Activated CD4-positive, alpha-beta T cell treated with anti-CD3 and anti-CD28 coated beads, Interleukin-2, amount 50 U/mL, for 48 hours (primary cell): ENCODE measurements at places on chromosomes 16 and 17.

GRCh38 chr17:81365148-81365600 is 30.1 kb upstream of the BAHCC1 start:
- DNase-seq, result peak; percentile 55

DNA sequence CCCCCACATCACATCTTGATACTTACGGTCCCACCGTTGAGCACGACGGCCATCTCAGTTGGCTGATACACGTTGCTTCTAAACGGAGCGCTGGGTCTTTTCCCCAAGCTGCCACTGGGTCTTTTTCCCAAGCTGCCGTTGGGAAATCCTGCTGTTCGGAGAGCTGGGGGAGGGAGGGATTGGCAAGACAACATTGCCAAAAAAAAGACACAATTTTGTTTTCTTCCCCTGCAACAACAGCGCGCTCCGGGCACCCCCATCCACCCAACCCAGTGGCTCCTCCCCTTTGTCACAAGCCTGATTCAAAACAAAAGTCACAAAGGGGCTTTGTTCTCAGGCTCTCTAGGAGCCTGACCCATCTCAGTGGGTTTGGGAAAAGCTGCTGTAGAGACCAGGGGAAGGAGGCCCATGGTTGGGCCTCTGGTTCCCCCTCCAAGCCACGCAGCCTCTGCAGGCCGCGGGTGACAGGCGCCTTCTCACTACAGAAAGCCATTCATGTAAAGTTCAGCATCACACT is 22.8 kb downstream of the GPRC5B start:
- no peak for DNase-seq

- no peak for DNase-seq
These were observed 49.3 kb downstream of the N4BP1 start for GRCh38 chr16:48560692-48561091.

GRCh38 chr17:75688209-75688825 is 21.2 kb downstream of the SAP30BP start:
- DNase-seq, result no peak

GRCh38 chr16:80723091-80723490 is 81.3 kb downstream of the CDYL2 start:
- no peak for DNase-seq

DNA sequence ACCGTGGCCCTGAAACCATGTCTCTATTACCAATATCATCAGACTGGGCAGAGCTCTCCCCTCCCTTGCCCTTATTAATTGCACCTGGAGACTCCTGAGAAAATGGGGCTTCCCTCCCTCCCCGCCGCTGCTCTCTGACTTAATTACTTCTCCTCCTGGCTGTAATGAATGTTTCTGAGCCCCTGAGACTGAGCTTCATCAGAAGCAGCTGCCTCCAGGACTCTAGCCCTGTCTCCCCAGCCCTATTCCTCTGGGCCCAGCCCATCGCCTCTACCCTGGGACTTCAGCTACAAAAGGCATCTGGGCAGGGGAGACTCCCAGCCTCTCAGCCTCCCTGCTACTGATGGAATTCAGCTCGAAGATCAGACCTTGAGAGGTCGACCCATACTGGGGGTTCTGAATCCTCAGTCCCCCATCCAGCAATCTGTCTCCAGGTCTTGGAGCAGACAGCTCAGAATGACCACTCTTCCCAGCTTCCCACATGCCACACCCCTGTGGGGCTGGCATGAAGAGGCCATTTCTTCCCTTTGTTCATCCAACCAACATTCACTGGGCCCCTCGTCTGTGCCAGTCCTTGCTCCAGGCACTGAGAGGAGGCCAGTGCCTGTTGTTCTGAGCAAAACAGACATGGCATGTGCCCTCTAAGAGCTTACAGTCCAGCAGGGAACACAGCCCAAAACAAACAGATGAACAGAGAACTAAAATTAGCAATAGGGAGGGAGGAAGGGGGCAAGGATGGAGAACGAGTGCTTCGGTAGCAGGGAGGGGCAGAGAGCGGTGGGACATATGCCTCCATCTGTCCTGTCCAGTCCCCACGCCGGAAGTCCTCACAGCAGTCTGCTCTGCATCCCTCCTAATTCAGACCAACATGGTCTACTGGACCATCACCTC is 17.0 kb upstream of the NAGS start:
- no peak for DNase-seq

GRCh38 chr17:36939802-36940312 is 2.6 kb downstream of the LHX1 start:
- no peak for DNase-seq

DNA sequence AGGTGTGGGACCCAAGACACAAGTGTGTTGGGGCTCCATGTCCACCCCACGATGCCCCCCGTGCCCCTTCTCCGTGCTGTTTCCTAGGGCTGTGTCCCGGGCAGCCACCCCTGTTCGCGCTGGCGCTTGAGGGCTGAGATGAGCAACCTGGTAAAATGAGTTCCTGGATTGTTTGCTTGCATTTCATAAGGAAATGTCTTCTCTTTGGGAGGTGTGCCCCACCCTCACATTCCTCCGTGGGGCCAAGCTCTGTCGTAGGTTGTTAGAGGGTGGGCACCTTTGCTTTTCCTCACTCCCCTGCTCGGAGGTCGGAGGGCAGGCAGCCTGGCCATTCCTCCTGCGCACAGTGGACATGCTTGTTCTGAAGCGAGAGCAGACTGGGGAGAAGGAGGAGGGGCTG is 171.3 kb upstream of the CHMP6 start:
- no peak for DNase-seq

GRCh38 chr17:27848931-27849330 is 44.2 kb downstream of the LYRM9 start:
- DNase-seq, result no peak

DNA sequence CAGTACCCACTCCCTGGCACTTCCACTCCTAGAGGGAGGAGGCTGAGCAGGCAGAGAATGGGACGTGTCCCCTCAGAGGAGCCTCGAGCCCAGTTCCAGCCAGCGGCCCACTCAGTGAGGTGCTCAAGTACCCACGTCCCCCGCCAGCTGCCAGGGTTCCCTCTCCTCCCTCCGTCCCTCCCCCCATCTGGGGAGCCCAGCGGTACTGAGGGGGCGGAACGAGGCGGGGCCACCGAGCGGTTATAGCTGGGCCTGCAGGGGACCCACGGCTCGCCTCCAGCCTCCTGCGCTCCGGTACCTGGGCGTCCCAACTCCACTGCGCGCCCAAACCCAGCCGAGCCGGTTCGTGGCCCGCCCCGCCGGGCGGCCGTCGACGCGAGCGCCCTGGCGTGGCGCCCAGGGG is at the start of gene NPW:
NPW (plus strand) TSS at position 268 of the 403 bp plus-strand sequence.
- DNase-seq, result peak; percentile 38

DNA sequence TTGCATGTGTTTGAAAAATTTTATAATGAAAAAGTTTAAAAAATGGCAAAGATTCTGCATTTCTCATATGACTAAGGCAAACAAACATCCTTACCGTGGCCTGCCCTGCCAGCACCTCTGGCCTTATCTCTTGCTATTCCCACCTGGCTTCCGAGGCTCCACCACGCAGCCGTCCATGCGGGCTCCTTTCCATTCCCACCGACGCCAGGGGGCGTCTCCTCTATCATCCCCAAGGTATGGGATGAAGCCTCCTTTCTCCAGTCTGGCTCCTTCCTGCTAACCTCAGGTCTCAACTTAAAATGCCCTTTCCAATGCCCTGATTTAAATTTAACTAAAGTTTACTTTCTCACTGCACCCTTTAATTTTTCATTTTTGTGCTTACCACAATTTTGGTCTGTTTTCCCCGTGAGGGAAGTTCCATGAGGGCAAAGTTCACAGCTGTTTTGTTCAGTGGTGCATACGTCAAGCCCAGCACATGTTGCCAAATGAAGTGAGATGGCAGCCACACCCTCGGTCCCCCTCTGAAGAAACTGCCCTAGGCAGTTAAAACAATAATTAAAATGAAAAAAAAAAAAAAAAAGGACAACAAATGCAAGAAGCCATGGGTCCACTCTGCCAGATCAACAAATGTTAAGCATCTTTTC is 13.3 kb upstream of the SDK2 start:
- peak; percentile 45 for DNase-seq

GRCh38 chr17:80229011-80229410 is 8.8 kb downstream of the SLC26A11 start:
- no peak for DNase-seq

- no peak for DNase-seq
These were observed 158.8 kb upstream of the LHX1 start for GRCh38 chr17:36778448-36778847.

DNA sequence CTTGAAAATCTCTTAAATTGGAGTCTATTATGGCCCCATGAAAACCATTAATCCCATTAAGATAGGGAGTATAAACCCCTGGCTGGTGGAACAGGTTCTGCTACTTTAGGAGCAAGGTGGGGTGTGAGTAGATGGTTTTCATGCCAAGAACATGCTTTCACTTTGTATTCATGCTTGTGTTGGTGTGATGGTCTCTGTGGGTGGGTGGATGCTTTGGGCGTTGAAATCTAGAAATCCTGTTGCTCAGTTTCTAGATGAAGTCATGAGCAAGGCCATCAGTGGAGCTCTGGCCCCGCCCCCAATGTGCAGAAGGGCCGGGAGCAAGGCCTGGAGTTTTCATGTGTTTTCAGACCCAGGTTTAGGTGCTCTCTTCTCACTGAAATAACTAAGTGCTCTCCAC is 20.1 kb downstream of the PLD6 start:
- DNase-seq, result peak; percentile 77

GRCh38 chr17:79803421-79803996 is 6.6 kb upstream of the CBX8 start:
- no peak for DNase-seq

DNA sequence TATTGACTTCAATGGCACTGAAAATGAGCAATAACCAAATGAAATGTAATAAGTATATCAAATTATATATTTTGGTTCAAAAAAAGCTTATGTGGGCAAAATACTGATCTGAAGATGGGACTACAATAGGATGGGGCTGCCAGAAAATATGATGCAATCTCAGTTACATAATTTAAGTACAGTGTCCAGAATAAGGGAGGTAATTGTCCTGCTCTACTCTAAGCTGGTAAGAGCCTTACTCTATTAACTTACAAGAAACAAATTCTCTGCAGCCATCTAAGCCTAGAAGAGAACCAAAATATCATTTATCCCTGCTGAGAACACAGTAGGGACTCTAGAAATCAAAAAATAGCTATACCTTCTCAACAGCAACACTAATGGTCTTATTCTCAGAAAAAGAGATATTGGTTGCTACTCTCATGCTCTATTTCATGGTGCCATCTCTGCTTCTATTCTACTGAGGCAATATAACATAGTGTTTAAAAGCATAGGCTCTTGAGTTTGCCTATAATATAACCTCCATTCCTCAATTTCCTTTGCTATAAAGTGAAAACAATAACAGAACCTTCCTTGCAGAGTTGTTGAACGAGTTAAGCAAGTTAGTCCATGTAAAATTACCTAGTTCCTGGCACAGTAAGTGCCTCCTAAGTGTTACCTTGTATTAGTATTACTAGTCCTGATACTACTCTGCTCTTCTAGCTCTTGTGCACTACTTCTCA is 19.9 kb downstream of the NQO1 start:
- no peak for DNase-seq
